Renal cortical epithelial cell (primary cell): ENCODE measurements at places on chromosomes 13 and 19. TPM values are rescaled to one million over a fixed set of nuclear protein-coding genes. Genes with fewer than 3 reads are reported as not detected.
A peak's percentile ranks its signal among the peaks of the same experiment; 100 is the strongest.

GRCh38 chr13:80605011-80605410 lies 264.1 kb upstream of the SPRY2 start:
- no peak for DNase-seq

- no peak for DNase-seq
Observed at GRCh38 chr19:35216833-35217648, 11.5 kb downstream of the FAM187B start.

DNA sequence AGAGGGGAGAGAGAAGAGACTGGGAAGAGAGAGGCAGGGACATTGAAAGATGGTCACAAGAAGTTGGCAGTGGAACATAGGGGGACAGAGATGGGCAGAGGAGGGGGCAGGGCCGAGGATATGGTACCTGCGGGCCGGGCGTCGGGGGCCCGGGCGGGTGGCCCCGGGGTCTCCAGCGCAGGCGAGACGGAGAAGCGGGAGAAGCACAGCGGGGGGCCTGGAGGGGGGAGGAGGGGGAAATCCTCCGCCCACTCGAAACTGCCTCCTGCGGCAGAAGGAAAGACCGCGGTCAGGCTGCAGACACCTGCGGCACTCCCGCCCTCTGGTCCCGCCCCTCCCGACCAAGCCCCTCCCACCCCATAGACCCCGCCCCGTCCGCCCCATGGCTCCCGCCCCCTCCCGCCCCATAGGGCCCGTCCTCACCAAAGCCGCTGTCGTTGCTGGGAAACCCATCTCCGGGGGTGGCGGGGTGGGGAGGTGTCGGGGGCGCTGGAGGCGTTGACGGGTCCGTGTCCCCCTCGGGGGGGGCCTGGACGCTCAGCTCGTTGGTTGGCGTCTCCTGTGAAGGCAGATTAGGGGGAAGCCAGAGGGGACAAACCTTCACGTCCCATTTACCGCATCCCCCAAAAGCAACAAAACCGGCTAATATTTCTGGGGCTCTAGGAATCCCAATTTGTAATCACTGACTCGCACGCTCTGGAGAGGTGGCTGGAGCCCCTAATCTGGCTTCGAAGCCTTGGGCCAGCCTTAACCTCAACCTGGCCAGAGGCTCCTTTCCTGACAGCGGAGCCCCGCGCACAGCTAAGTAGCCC lies 20.4 kb downstream of the LMTK3 start:
- DNase-seq = no peak

GRCh38 chr19:460877-461720 lies at the start of gene SHC2:
SHC2 (minus strand) TSS chr19:461033; CDS start chr19:460996, 37 bp downstream.
- DNase-seq = no peak

- DNase-seq = peak; percentile 92
Observed at GRCh38 chr13:102724923-102725322, 30.1 kb upstream of the METTL21C start.

DNA sequence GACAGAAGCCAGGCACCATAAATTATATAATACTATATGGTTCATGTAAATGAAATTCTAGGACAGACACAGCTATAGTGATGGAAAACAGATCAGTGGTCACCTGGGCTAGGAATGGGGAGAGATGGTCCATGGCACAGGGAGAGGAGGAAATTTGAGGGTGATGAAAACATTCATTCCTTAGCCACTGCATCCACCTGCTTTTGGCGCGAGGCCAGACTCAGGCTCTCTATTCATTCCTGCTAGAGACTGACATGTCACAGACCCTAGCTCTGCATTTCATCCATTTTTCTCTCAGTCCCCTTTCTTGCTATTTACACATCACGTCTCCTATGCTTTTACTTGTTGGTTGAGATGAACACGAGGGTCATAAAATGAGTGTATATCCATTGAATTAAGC lies 628.3 kb upstream of the SLC10A2 start:
- DNase-seq = no peak

JSRP1 gene
- total RNA-seq = 3.3 TPM in 1 of 2 replicates, not detected in the other

EDDM13 gene
- not detected in 2 replicates for total RNA-seq

CD33 gene
- total RNA-seq = not detected in 2 replicates

ZNF723 gene
- total RNA-seq = not detected in 2 replicates
